Ecto neural progenitor cell (in vitro differentiated cells): ENCODE measurements at places on chromosomes 13 and 19.

- DNase-seq = no peak
Observed at GRCh38 chr13:90230311-90230710, 1117.2 kb upstream of the MIR17HG start.

DNA sequence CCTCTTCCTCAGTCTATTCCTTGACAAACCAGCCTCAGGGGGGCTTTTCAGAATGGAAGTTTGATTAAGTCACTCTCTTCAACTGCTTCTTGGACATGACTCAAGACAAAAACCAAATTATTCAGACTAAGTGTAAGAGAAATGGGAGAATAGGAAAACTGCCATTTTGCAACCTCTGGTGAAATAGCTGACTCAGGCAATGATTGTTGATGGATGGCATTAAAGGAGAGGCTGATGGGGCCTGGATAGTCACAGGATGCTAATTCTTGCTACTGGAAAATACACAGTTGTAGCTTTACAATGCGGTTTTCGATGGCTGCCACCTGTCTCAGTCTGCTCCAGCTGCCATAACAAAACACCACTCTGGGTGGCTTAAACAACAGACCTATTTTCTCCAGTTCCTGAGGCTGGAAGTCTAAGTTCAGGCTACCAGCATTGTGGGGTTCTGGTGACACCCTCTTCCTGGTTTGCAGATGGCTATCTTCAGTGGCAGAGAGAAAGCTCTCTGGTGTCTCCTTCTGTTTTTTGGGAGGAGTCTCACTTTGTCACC is 6.1 kb downstream of the NOSIP start:
- DNase-seq = no peak

DNA sequence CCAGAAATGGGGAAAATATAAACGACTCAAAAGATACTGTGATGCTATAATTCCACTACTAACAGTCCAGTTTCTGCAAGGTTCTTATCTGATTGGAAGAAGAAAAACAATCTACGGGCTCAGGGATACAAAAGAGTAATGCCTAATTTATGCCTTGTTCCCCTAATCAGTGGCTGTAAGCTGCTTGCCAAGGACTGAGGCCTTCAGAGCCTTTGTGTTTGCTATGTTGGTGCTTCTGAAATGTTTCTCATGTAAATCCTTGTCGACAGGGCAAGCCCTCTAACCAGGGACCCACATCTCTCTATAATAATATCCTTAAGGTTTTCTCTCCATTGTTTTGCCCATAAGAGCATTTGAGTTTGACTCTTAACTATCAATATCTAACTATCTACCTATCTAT is 89.7 kb upstream of the CLDN10 start:
- DNase-seq = no peak

DNA sequence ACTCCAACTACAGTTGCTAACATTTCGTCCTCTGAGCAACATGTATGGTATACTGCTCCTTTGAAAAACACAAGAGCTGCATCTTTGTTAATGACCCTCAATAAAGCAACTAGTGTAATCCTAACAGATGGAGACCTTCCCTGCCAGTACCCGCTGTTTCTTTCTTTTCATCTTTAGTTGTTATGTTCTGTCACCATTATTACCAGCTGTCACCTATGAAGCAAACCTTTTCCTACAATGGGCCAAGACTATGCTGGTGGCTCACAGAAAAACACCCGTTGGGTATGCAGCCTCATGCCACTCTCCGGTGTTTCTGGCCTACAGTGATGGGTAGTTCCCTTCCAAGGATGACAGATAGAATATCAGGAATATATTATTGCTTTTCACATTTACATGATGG is 29.7 kb upstream of the CYSLTR2 start:
- DNase-seq = no peak

DNA sequence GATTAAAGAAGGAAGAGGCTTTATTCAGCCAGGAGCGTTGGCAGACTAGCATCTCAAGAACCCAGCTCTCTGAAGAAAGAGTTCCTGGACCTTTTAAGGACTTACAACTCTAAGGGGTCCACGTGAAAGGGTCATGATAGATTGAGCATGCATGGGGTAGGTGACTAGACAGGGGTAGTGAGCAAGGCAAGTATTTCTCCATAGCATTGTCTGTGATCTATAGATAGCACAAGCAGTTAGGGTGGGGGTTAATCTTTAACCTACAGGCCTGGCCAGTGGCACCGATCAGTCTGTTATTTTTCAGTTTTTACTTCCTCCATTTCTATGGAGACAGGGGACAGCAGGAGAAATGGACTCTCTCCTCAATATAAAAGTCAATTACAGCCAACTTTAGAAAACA is 983.7 kb downstream of the SLITRK1 start:
- DNase-seq = no peak

GRCh38 chr19:44284968-44285367 is 19.9 kb downstream of the ZNF235 start:
- DNase-seq = no peak

GRCh38 chr13:109745702-109746101 is 40.7 kb downstream of the IRS2 start:
- DNase-seq = no peak

GRCh38 chr19:17967257-17968051 is 547 bp downstream of the KCNN1 start:
- DNase-seq = no peak

DNA sequence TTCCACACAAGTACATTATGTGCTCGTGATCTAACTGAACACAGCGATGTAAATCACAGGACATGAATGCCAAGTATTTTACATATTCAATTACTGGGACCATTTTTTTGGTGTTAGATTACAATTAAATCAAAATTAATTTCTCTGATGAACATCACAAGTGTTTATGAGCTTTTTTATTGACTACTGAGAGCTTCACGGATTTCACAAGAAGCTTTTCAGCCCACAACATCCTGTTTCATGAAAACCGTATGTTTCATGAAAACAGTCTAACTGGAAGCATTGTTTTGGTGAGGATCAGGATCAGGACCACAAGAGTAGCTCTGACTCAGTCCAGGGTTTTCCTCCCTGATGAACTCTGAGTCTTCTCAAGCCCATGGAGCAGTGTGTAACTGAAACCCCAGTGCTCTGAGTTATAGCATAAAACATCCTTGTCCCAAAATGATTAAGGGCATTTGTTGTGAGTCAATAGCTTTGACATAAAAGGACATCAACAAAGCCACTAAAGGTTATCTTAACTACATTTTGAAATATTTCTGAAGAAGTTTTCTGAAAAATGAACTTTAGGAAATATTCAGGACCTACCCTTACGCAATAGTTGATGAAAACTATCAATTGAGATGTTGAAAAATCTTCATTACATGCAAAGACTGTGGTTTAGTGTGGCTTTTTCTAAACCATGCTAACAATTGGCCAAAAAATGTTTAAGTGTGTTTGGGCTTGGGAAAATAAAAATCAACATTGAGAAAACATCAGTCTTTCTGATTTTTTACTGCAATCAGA is 49.3 kb downstream of the UFM1 start:
- DNase-seq = no peak

GRCh38 chr19:38433268-38433733 is at the start of gene RYR1:
Gene RYR1 (plus strand): TSS chr19:38433691. CDS start chr19:38433830, 139 bp downstream.
- peak; percentile 92 for DNase-seq

GRCh38 chr13:46531953-46532352 is 21.0 kb upstream of the LRCH1 start:
- DNase-seq = no peak
